Kidney glomerular epithelial cell (primary cell): ENCODE measurements at places on chromosomes 1 and 21.

GRCh38 chr1:172024516-172024915, 183.2 kb downstream of the DNM3 start:
- DNase-seq = no peak

GRCh38 chr1:201228011-201228983, 37.7 kb downstream of the IGFN1 start:
- no peak for DNase-seq

DNA sequence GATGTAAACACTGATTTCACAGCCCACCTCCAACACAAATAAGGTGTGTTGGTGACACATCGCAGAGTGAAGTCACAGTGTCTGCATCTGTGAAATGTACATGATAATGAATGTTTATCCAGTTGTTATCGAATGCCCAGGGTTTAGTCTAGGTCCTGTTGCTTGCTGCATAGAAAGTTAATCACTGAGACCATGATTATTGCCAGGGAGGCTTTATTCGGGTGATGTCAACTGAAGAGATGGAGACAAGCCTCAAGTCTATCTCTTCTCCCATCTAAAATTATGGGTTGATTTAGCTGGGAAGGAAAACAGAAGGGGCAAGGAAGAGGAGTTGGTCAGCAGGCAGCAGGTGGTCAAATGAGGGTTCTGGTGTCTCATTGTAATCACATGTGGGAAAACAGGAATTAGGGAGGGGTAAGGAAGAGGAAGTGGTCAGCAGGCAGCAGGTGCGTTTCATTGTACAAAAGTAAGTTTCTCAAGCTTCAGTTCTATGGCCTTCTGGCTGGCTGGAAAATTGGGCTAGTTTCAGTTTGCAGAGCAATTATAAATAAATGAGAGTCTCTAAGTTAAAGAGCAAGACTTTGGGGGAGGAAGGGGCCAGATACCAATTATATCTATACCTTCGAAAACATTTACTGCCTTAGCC, 146.3 kb upstream of the DNAH14 start:
- DNase-seq = no peak

- peak; percentile 3 for DNase-seq
Observed at GRCh38 chr1:150516616-150517015, 1.1 kb downstream of the FALEC start.

DNA sequence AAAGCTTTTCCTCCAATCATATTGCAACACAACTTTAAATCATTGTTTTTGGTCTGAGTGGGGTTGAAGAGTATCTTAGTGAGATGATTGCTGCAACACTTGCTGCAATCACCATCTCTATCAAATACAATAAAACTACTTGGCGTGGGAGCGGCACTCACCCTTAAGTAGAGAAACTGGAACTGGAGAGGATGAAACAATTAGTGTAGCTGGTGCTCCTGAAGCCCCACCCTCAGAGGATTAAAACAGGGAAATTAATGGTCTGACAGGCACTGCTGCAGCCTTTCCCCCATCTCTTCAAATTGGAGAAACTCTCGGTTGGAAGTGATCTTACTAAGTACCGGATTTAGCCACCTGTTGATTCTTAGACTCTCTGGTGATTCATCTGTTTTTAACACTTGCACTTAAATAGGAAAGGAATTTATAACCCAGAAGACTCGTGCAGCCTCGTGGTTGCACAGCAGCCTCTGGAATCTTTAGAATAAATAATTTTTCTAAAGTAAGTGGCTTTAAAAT, 80.5 kb upstream of the KIF26B start:
- DNase-seq = no peak

DNA sequence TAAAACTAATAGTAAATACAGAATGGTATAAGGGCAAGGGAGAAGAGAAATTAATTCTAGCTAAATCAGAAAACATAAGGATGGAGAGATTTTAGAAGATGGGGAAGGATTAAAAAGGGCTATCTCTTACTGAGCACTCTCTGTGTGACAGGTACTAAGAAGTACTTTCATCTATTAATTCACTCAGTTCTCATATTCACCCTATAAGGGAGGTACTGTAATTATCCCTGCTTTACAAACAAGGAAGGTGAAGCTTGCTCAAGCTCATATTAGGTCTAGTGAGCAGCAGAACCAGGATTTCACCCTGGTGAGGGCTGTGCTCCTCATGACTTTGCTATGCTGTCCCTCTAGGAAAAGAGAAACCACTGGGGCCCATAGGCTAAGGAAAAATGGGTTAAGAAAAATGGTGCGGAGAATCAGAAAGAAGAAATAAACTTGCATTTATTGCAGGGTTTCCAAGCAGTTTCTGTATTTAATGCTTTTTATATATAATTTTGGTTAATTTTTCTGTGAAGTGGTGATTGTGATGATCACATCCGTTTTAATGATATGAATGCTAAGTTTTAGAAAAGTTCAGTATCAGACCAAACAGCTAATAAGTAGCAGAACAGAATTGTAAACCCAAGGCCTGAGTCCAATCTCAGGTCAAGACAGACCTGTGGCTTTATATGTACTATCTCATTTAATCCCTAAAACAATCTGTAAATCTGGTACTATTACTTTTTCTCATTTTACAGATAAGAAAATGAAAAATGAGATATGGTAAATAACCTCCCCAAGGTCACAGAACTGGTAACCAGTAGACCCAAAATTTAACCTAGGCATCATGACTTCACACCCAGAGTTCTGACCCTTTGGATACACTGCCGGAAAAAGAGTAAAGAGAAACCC, 1.7 kb downstream of the PCNX2 start:
- DNase-seq = no peak
